ENCODE measurements at places on chromosomes 5 and 9.

- no peak for DNase-seq
These were observed 69.6 kb upstream of the ATP10B start for GRCh38 chr5:160921423-160922285.

- DNase-seq, result no peak
These were observed 56.1 kb downstream of the PCDH1 start for GRCh38 chr5:141822144-141822543.

GRCh38 chr5:179330186-179330900 is 14.9 kb downstream of the ADAMTS2 start:
- DNase-seq, result no peak

- DNase-seq, result no peak
These were observed 8.1 kb upstream of the UBE2D2 start for GRCh38 chr5:139552893-139553575.

DNA sequence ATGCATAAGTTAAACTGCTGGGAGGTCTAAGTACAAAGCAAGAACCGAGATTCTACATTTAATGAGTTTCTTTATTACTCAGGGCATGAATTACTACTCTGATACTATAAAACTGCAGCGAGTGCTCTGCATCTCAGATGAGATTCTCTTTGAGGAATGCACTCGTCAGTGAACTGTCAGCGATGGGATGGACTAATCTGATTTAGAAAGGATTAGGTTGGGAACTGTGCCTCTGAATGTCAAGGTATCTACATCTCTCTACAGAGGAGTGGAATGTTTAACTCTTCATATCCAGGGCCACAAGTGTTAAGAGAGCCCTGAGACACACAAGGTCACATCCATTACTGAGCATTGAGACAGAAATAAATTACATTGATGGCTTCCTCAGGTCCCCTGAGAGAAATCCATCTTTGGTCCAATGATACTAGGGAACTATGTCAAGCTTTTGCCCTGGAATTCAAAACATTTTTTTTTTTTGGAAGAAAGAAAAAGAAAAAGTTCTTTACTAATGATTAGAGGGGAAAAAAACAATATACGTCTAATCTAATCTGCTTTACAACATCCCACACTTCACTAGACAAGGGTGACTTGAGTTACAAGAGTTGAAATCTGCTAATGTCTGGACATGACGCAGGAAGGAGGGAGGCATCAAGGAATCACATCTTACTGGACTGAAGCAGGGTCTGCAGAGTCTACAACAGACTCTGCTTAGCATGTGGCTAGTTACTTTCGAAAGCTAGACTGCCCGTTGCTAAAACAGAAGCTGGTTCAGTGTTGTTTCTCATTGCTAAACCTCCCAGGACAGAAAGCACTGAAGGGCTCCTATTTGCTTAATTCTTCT is 270.0 kb upstream of the TLE4 start:
- DNase-seq, result no peak

Data from activated CD4-positive, alpha-beta T cell treated with anti-CD3 and anti-CD28 coated beads, Interleukin-10, Interleukin-2, amounts not matched to agents 100 ng/mL and 50 ng/mL, durations not matched to agents 16 hours and 8 hours (primary cell).